Renal pelvis (tissue), 12 donors: ENCODE measurements at places on chromosomes 2 and 18.
A peak's percentile ranks its signal among the peaks of the same experiment; 100 is the strongest.

GRCh38 chr2:138435701-138436100, 65.9 kb upstream of the SPOPL start:
- no peak for DNase-seq

DNA sequence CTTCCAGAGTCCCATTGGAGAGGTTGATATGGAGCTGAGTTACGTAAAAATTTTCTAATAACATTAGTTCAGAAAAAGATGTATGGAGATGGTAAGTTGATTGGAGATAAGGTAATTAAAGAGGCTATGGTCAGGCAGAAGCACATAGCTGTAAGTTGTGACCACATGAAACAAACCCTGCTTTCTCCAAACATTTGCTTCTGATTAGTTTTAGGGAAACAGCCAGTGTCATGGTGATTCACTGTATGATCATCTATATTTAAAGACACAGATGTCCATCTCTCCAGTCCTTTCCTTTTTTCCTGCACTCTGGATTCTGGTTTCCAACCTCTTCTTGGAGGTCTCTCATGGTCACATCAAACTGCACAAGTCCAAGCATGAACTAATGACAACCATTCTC, 1550.8 kb upstream of the PIK3C3 start:
- no peak for DNase-seq

DNA sequence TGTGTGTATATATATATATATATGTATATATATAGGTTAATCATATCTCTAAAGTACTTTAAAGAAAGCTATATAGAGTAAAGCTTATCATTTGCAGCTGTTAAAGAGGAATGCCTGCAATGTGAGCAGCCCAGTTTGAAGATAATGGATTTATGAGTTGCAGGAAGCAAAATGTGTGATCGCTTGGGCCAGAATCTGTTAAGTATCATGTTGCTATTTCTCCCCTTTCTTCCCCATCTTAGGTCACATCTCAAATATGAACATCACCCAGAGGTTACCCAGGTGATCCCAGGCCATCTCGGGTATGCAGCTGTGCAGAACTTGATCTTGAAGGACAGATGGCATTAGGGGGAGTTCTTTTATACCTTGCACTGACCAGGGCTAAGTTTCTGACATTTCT, 316.5 kb downstream of the MTX2 start:
- no peak for DNase-seq

GRCh38 chr2:160610041-160610440, 116.4 kb upstream of the RBMS1 start:
- no peak for DNase-seq

DNA sequence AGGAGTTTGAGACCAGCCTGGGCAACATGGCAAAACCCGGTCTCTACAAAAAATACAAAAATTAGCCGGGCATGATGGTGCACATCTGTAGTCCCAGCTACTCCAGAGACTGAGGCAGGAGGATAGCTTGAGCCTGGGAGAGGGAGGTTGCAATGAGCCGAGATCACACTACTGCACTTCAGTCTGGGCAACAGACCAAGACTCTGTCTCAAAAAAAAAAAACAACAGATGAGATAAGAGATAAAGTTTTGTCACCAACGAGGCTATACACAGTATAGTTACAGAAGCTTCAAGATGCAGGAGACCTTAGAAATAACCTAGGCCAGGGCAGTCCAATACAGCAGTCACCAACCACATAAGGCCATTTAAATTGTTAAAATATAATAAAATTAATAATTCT, 9.4 kb downstream of the FAM124B start:
- no peak for DNase-seq

DNA sequence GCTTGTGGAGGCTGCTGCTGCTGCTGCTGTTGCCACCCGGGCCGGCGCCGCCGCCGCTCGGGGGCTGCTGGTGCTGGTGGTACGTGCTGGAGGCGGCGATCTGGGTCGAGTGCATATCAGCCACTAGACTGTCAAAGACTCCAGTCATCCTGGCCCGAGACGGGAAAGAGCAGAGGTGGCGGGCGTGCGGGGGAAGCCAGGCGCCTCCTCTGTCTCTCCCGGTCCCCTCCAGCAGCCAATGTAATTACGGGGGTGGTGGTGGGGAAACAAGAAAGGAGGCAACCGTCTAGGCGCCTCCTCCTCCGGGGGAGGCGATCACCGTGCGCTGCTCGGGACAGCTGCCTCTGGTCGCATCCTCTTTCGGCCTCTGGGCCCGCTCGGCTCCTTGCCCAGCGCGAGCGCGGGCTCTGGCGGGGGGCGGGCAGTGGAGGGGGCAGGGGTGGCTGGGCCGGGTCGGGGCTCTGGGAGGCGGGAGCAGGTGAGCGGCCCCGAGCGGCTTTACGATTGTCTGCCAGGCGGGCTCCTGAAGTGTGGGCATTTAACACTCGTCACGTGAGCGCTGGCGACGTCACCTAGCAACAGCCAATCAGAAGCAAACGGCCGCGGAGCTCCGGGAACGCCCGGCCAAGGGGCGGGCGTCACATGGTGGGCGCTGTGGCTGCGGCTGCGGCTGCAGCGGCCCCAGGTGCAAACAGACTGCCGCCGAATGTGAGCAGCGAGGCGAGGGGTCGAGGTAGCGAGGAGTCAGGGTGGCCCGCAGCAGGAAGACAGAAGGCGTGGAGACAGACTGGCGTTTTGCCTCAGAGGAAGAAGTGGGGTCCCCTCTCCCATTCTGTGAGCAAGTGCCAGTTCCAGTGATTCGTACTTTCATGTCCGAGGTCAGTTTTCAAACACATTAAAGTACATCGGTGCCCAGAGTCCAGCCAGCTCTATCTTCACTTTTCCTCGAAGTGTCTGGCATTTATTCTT, at the start of gene DLX2:
DLX2 (minus strand) TSS at position 510 of the 969 bp plus-strand sequence; CDS start at position 148, 362 bp downstream.
- peak; percentile 87 for DNase-seq

GRCh38 chr2:162037028-162037795, 36.8 kb downstream of the DPP4 start:
- no peak for DNase-seq

DNA sequence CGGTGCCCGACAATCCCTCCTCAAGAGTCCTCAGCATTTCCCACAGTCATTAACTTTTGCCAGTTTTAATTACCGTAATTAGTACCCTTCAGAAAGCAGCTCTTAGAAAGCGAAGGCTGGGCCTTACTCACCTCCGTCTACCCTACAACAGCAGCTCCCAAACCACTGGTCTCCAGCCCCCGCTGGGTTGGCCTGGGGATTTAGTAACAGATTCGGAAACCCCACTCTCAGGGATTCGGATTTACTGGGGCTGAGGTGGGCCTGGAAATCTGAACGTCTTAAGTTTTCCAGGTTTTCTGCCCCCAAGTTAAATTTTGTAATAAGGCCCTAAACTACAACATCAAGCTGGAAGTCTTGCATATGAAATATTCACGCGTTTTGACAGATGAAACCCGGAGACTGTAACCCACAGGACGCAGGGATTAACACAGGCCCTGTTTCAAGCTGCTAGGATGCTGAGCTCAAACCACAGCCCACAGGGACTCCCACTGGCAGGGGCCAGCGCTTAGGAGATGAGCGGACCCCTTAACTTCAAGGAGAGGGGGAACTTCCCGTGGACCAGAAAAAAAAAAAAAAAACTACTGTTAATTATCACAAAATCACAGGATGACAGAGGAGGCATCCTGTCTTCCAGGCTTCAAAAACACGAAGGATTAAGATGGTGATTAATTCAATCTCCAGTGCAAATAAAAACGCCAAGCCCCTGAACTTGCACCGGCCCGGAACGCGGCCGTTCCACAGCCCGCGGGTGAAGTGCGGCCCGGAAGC, 985 bp downstream of the ILKAP start:
- DNase-seq: no peak

DNA sequence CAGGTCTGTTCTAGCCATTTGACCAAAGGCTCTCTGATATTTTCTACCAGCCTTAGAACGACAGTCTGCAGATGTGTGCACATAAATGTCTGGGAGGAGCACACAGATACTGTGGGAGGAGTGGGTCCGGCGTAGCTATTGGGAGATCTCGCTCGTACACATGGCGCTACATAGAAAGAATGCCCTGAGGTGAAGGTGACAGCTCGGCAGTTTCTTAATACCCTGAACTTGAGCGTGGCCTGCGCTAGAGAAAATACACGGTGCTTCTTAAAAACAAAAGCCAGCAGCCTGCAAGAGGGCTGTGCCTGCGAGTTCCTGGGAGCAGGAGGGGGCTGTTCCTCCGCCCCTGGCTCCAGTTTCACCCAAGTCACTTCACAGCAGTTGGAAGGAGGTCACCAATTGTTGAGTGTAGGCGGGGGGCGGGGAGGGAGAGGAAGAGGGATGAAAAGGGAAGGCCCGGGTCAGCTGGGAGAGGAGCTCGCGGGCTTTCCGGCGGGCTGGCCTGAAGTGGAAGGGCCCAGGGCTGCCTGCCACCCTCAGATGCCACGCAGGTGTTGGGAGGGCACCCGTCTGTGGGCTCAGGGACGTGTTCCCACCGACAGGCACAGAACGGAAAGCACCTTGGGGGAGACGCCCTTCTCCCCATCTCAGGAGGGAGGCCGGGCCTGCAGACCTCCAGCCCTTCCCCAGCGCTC, 124.7 kb upstream of the ZNF516 start:
- peak; percentile 87 for DNase-seq

DNA sequence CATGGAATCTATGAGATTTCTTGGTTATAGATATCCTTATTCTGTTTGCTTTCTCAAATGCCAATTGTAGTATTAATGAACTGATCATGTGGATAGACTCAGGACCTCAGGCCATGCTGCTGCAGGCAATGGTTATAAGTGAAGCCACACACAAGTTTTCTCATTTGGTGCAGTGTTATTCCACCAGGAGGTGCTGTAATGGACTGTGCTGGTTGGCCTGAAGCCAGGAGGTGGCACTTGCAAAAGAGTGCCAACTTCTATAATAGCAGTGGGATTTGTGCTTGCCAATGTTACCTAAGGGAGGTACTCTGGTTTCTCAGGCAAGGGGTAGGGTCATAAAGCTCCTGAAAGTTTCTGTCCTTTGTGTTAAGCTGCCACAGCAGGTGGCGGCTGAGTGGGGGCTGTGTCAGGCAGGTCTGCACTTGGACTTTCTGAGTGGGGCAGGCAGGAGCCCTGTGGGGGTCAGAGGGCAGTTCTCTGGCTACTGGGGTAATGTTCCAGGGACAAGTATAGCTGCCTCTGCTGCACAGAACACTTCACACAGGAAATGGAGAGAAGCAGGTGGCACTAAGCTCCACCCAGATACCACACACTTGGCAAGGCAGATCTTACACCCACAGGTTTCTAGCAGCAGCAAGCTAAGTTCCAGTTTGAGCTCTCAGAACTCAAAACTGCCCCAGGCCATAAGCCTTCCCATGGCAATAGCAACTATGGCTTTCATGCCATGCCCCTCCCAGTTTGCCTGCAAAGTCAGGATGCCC, 352.6 kb upstream of the CWC22 start:
- DNase-seq: no peak

DNA sequence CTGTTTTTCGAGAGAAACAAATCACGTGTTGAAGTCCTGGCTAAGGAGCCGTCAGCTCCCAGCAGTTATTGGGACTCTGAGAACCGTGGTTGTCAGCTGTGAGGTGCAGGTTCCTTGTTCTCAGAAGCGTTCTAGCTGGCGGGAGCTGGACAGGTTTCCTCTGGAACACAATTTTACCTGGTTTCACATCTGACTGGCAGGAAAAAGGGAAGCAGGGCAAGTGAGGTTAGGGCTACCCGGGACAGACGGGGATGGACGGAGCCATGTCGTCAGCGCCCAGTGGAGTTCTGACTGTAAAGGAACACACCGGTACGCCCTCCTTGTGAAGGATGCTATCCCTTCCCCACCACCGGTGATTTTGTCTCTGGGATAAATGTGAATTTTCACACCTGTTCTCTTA, 26.1 kb downstream of the ITGB1BP1 start:
- no peak for DNase-seq

DNA sequence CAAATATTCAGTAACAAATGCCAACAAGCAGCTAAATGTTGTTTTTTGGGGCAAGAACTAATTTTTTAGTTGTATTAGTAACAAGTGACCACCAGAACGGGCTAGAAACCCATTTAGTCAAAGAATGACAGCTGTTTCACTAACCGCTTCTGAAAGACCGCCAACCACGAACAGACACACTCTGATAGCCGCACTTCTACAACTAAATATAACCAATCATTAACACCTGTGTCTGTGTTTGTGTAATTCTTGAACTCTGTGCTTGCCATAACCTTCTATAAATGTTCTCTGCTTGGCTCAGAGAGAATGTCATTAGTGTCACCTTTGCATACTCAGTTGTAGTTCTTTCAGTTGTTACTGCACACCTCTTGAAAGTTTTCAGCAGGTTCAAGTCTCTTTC, 526.3 kb upstream of the LRRTM1 start:
- DNase-seq: no peak

GRCh38 chr2:46229134-46230063, 67.8 kb upstream of the EPAS1 start:
- no peak for DNase-seq

GRCh38 chr2:236585966-236586365, 16.3 kb downstream of the ACKR3 start:
- no peak for DNase-seq
